Thyroid gland (tissue), 4 donors: ENCODE measurements at places on chromosomes 4 and X. TPM values are rescaled to one million over a fixed set of nuclear protein-coding genes. Genes with fewer than 3 reads are reported as not detected.
A peak's percentile ranks its signal among the peaks of the same experiment; 100 is the strongest.

DNA sequence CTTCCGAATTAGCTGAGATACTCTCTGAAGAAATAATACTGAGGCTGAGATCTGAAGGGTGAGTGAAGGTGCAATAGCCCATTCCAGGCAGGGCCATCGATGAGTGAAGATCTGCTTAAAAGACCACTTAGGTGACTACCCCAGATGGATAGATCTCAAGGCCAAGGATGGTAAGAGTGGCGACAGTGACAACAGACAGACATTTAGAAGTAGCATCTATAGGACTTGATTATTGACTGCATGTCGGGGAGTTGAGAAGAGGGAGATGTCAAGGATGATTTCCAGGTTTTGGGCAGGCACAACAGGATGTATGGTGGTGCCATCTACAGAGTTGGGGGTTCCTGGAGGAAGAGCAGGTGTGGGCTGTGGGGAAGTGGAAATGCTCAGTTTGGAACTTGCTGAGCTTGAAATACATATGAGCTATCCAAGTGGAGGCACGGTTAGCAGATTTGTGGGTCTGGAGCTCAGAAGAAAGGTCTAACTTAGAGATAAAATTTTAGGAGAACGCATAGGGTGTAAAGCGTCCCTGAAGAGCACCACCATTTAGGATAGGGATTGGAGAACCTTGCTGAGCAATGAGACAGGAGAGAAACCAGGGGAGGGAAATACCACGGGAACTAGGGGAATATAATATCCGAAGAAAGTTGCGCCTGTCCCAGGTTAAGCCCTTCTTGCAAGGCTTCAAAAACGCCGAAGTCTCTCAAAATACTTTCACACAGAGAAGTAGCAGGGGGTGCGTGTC is 688 bp downstream of the UFSP2 start:
- peak overlapping the region; percentile 98 for H3K27ac ChIP-seq
- no peaks in the 10 kb centered on the region for H3K27me3 ChIP-seq
- no peaks in the 10 kb centered on the region for H3K36me3 ChIP-seq
- peaks cover 18% of the 10 kb centered on the region for H3K4me1 ChIP-seq

Gene STARD8
- total RNA-seq, result 35.6 TPM

- no peak for DNase-seq
- no peaks in the 10 kb centered on the region for H3K4me1 ChIP-seq
- no peaks in the 10 kb centered on the region for H3K36me3 ChIP-seq
- H3K27ac ChIP-seq, result no peak overlapping the region
Observed at GRCh38 chrX:23820235-23820782, 37.3 kb downstream of the SAT1 start.

GRCh38 chr4:36348403-36348938 is 67.1 kb downstream of the DTHD1 start:
- H3K27me3 ChIP-seq, result no peaks in the 10 kb centered on the region
- peak overlapping the region; percentile 83 for H3K27ac ChIP-seq
- no peak overlapping the region for H3K4me3 ChIP-seq
- H3K4me1 ChIP-seq, result peaks cover 40% of the 10 kb centered on the region
